Suppressor macrophage treated with lipopolysaccharide for 4 hours (primary cell): ENCODE measurements at places on chromosomes 3 and 15.
A peak's percentile ranks its signal among the peaks of the same experiment; 100 is the strongest.

DNA sequence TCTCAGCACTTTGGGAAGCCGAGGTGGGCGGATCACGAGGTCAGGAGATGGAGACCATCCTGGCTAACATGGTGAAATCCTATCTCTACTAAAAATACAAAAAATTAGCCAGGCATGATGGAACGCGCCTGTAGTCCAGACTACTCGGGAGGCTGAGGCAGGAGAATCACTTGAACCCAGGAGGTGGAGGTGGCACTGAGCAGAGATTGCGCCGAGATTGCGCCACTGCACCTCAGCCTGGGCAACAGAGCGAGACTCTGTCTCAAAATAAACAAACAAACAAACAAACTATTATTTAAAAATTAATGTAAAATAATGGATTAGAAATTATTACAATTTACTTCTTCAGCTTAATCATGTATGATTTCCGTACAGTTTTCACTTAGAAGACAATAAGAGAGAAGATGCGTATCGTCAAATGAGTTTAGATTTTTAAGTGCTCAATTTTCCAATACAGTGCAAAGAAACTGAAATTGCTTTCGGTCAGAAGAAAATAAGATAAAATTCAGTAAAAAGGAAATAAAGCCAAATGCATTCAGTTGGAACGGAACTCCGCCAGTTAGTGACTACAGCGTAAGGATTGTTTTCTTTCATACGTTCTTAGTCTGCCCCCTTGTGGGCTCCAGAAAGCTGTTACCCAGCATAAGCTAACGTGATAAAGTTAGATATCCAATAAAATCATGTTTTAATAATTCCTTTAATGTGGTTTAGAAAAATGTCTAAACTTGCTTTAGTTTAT, 24.8 kb downstream of the AADAC start:
- DNase-seq, result peak; percentile 86

DNA sequence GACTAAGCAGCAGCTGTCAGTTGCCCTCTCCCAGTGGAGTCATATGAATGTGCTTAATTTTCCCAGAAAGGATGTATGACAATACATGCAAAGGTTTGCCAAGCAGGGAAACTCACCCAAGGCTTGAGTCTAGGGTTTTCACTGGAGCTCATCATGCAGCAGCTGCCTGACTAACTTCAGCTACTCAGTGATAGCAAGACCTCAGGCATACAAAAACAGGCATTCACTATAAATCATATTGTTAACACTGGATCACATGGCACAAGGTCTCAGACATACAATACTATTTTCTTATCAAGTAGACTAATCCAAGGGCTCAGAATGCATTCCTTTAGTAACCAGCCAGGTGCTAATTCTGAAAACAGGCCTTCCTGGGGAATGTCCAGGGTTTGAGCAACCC, 85.0 kb upstream of the STAC start:
- no peak for DNase-seq

DNA sequence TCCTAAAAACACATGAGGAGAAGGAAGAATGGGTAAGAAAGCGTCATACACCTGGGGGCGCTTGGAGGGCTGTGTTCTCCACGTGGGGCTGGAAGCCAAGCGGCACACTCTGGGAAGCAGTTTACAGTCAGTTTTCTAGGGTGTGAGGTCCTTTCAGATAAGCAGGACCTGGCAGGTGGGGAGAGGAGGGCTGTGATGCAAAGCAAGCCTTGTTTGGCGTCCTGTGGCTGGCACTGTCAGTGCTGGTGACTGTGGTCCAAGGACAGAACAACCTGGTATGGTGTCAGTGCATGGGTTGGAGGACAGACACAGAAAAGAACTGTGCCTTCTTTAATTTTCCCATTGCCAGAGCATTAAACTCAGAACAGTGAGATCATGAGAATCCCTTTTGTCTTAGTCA, 260.7 kb upstream of the NR2E3 start:
- DNase-seq, result no peak

DNA sequence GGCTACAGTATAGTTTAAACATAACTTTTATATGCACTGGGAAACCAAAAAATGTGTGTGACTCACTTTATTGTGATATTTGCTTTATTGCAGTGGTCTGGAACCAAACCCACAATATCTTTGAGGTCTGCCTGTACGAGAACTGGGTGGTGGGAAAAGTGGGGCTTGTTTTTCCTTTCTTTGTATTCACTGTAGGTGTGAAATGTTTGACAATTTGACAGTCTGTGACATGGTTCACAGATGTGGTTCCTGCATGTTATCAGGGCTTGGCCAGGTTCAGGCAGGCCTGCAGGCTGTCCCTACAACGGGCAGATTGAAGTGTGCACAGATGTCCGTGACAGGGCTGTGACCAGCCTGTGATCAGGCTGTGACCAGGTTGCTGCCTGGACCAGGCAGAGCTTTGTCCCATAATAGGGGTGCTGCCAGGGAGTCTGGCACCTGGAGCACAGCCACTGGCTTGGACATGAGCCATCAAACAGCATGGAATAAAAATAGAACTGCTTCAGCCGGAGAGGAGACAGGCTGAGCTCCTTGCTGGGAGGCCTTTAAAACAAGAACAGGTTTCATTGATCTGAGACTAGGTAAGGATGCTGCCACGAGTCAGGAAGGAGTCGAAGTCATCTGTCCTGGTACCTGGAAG, 61.0 kb downstream of the KLF13 start:
- no peak for DNase-seq

- DNase-seq, result no peak
Measured at GRCh38 chr3:14921811-14922705, 25.3 kb upstream of the NR2C2 start.

DNA sequence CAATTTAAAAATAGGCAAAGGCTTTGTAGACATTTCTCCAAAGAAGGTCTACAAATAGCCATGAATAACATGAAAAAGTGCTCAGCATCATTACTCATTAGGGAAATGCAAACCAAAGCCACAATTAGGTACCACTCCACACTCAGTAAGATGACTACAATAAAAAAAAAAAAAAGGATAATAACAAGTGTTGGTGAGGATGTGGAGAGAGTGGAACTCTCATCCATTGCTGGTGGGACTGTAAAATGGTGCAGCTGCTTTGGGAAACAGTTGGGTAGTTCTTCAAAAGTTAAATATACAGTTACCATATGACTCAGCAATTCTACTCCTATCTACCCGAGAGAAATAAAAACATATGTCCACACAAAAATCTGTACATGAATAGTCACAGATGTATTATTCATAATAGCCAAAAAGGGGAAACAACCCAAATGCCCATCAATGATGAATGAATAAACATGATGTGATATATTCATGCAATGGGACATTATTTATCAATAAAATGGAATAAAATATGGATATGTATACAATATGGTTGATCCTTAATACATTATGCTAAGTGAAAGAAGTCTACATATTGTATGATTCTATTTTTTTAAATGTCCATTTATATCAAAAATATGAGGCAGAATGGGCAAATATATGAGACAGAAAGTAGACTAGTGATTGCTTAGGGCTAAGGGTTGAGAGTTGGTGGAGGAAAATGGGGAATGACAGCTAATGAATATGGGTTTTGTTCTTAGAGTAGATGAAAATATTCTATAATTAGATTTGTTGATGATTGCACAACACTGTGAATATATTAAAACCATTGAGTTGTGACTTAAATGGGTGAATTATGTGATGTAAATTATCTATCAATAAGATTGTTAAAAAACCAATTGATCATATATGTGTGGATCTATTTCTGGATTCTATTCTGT, 66.1 kb upstream of the SMAD3 start:
- DNase-seq, result peak; percentile 47

GRCh38 chr3:170476291-170476690, 57.6 kb downstream of the CLDN11 start:
- no peak for DNase-seq

DNA sequence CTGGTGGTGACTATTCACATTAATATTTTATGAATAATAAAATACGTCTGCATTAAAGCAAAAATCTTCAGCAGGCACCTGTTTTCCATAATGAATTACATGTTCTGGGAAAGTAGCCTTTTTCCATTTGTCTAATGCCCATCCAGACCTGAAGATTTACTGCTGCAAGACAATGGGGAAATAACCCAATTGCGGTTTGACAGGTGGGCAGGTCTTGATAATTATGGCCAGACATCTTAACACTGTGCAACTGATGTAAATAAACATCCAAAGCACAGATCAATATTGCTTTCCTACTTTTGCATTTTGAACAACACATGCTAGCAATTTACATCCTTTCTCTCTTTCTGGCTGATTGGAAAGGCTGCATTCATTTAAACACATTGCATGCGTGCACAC, 173.9 kb downstream of the MEIS2 start:
- DNase-seq, result no peak

GRCh38 chr3:188362405-188362831, 208.5 kb downstream of the LPP start:
- no peak for DNase-seq
